Activated CD8-positive, alpha-beta memory T cell treated with anti-CD3 and anti-CD28 coated beads, Interleukin-2, amount 10 ng/mL, durations not matched to agents 7 days and 5 days (primary cell): ENCODE measurements at places on chromosomes 13 and 19. TPM values are rescaled to one million over a fixed set of nuclear protein-coding genes. Genes with fewer than 3 reads are reported as not detected.

- DNase-seq: no peak
These were observed 17.0 kb upstream of the PRR20A start for GRCh38 chr13:57123681-57124080.

- no peak for DNase-seq
These were observed 411.0 kb downstream of the HS6ST3 start for GRCh38 chr13:96500953-96501352.

DNA sequence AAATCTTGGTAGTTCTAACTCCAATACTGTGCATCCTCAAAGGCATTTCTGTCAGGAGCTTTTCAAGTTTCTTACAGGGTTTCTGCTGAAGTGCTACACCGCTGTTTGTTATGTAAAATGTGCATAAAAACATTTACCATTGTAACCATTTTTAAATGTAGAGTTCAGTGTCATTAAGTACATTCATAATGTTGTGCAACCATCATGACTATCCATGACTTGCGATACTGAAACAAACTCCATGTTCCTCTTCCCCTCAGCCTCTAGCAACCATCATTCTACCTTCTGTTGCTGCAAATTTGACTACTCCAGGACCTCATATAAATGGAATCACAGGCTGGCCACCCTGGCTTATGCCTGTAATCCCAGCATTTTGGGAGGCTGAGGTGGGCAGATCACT is 14.4 kb upstream of the SLC25A42 start:
- no peak for DNase-seq

DNA sequence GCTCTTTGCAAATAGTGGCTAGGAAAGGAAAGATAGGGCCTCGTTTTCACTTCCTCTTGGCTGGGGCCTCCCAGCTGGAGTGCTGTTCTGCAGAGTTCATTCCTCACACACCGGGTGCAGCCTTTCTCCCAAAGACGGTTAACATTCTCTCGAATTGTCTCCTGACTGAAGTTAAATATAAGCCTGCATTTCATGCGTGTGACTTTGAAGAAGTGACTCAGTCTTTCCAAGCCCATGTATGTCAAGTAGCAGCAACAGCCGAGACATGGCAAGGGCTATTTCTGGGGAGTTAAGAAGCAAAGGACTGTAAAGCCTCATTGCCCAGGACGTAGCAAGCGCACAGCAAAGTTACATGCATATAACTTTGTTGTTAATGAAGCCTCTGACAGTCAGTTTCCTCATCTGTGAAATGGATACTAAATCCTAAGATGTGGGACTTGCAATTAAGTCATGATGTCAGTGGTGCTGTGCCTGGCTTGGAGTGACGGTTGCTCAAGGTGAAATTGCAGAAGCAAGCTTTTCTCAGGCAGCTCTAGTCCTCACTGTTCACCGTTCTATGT is 502.4 kb downstream of the MYO16 start:
- DNase-seq: no peak

DNA sequence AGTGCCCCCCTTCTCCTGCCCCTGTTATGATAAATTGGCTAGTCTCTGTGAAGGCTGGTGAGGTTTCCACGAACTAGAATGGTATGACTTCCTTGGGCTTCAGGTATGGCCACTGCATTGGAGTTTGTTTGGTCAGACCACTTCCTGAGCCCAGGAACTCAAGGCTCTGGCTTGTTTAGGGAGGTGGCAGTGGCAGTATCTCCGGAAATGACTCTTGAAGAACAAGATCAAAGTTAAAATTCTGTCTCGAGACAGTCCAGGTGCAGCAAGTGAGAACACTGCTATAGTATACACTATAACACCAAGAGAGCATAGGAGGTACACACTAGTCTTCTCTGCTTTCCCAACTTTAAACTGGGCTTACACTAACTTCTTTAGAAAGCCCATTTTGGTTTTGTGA is 309.1 kb downstream of the KLF12 start:
- DNase-seq: peak; percentile 43

The SLC10A2 gene
- not detected for total RNA-seq

The ZNF181 gene
- 3.6 TPM for total RNA-seq

The MUC16 gene
- 0.12 TPM for total RNA-seq

The SOX1 gene
- not detected for total RNA-seq

The SLC25A42 gene
- 18.7 TPM for total RNA-seq

The MCOLN1 gene
- total RNA-seq: 15.8 TPM

The ZNF577 gene
- total RNA-seq: 6.9 TPM

The CATSPERD gene
- not detected for total RNA-seq

The FOXA3 gene
- not detected for total RNA-seq

The PEX11G gene
- total RNA-seq: 1.9 TPM
